M059J (cell line): ENCODE measurements at places on chromosomes 4 and X.
A peak's percentile ranks its signal among the peaks of the same experiment; 100 is the strongest.

DNA sequence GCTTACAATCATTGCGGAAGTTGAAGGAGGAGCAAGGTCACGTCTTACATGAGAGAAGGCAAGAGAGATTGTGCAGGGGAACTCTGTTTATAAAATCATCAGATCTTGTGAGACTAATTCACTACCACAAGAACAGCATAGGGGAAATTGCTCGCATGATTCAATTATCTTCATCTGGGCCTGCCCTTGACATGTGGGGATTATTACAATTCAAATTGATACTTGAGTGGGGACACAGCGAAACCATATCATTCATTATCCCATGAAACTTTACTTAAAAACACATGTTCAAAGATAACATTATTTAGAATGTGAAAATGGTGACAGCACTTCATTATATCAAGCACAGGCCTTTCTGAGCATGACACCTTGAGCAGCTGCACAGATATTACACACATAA is 1087.8 kb downstream of the C4orf33 start:
- no peak for DNase-seq

DNA sequence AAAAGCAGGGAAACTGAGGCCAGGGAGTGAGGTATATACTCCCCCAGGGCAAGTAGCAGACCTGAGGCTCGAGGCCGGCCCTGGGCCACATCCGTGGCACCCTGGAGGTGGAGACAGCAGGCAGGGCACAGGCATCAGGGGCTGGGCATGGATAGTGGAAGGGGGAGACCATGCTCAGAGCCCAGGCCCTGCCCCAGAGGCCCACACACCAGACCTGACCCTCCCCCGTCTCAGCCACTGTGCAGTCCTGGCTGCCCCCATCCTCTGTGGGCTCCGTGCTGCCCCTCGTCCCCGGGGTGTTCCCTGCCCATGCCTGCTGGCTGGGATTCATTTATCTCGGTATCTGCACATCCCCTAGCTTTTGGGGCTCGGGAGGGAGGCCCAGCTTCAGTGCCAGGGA is 103.1 kb upstream of the NKX1-1 start:
- no peak for DNase-seq

- DNase-seq: no peak
Measured at GRCh38 chr4:40698733-40699132, 51.0 kb upstream of the NSUN7 start.

- DNase-seq: no peak
Measured at GRCh38 chr4:21625447-21625846, 323.1 kb downstream of the KCNIP4 start.

- no peak for DNase-seq
Measured at GRCh38 chr4:121632636-121633035, 64.1 kb downstream of the ANXA5 start.

GRCh38 chr4:6855692-6856297 is 53.8 kb upstream of the TBC1D14 start:
- peak; percentile 63 for DNase-seq

GRCh38 chr4:11468901-11469300 is 40.2 kb upstream of the HS3ST1 start:
- DNase-seq: no peak

- DNase-seq: peak; percentile 75
Measured at GRCh38 chrX:12174358-12174757, 36.1 kb downstream of the FRMPD4 start.

DNA sequence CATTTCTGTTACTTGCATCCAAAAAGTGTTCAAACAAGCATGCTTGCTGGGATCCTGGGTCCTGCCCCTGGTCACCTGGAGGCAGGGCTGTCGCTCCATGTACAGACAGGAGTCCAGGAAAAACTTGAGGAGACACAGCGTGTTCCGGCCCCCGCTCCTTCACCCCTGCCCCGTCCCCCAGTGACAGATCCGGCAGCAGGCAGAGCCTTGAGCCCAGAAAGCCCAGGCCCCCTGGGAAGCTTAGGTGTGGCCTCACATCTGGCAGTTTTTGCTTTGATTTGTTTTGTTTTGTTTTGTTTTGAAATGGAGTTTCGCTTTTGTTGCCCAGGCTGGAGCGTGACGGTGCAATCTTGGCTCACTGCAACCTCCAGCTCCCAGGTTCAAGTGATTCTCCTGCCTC is 67.0 kb downstream of the TRMT44 start:
- no peak for DNase-seq

DNA sequence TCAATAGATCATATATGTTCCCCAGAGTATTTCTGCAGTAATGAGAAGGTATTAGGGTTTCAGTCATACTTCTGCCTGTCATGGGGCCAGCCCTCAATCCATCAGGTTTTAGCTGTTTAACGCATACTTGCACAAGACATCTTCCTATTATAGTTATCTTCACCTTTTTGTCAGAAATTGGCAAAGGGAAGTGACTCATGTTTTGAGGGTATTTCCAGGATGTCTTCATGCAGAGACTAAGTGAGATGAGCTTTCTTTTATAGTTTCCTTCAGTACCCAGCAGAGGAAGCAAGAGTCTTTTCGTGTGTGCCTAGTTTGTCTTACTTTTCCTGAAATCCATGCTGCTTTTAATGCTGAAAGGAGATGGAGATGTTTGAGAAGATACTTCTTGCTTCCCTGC is 9.5 kb downstream of the CSTF2 start:
- peak; percentile 71 for DNase-seq

- DNase-seq: peak; percentile 93
Measured at GRCh38 chrX:9153300-9153699, 119.4 kb upstream of the FAM9B start.

GRCh38 chrX:150157291-150157690 is 205.8 kb upstream of the MAMLD1 start:
- no peak for DNase-seq

DNA sequence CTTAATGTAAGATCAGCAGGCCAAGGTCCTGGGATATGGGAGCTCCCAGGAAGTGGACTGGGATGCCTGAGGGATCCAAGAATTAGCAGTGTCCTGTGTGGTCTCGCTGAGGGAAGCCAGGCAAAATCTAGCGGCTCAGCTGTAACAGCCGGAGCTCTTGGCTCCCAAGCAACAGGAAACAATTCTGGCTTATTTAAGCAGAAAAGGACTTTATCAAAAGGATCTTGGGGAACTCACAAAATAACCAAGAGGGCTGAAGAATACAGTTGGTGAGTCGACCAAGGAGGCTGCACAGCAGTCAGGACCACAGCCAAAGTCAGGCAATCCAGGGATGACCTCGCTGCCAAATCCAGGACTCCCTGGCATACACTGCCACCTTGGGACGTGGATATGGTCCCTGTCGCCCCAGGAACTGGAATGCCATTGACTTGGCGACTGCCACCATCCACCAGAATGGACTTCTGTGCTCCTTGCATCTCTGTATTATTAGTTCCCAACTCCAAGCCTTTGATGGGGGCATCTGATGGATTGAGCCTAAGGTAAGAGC is 165.3 kb upstream of the BCOR start:
- peak; percentile 62 for DNase-seq

DNA sequence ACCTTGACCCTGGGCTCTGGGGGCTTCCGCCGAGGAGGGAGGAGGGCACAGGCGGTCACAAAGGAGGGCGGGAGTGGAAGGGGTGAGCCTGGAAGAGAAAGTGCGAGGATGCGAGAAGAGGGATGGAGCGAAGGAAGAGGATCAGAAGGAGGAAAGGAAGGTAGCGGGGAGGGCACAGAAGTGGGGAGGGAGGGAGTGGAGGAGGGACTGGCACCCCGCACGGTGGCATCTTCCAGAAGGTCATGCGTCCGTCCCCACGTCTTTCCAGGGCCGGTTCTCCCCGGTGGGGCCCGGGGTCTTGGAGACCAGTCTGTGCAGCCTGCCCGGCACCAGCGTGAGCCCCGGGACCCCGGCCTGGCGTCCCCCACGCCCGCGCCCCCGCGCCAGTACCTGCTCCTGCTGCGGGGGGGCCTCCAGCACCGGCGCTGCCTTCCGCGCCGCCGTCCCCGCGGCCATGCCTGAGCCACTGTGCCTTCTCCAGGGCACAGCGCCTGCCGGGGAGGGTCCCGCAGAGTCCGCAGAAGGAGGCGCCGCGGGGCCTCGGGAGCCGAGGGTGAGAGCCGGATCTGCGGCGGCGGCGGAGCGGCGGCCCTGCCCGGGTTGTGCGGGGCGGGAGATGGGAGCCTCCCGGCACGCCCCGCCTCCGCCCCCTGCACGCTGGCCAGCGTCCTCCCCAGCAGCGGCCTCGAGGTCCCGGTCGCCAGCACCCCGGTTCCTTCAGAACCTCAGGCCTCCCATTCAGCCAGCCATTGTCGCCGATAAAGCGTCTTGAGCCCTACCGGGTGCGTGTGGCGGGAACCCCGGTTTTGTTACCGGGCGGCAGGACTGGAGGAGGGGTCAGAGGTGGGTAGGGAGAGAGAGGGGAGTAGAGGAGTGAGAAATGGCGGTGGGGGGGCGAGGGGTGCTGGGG is at the start of gene RNF175:
TSS of gene RNF175 (minus strand) at position 618 of the 910 bp plus-strand sequence. CDS start at position 456, 162 bp downstream.
- no peak for DNase-seq

DNA sequence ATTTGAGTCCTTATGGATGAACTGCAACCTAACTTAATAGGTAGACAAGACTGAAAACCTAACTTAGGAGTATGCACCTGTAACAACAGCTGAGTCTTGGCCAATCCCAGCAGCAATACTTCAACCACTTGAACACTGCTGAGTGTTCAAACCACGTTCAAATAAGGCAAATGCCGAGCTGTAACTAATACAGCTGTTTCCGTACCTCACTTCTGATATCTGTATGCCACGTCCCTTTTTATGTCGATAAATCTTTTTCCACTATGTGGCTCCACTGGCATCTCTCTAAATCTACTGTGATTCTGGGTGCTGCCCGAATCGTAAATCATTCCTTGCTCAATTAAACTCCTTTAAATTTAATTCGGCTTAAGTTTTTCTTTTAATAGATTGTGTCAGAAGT is 459.7 kb downstream of the INPP4B start:
- no peak for DNase-seq

- DNase-seq: no peak
Measured at GRCh38 chr4:10385994-10386394, 71.2 kb downstream of the ZNF518B start.

- no peak for DNase-seq
Measured at GRCh38 chrX:84715315-84715714, 213.1 kb upstream of the HDX start.

- peak; percentile 77 for DNase-seq
Measured at GRCh38 chrX:141989815-141990214, 86.1 kb downstream of the MAGEC1 start.

GRCh38 chr4:7815981-7816380 is 123.7 kb downstream of the AFAP1 start:
- no peak for DNase-seq

- DNase-seq: no peak
Measured at GRCh38 chr4:164508097-164508496, 245.8 kb upstream of the SMIM31 start.

GRCh38 chr4:158490629-158491028 is 31.1 kb upstream of the RXFP1 start:
- no peak for DNase-seq

DNA sequence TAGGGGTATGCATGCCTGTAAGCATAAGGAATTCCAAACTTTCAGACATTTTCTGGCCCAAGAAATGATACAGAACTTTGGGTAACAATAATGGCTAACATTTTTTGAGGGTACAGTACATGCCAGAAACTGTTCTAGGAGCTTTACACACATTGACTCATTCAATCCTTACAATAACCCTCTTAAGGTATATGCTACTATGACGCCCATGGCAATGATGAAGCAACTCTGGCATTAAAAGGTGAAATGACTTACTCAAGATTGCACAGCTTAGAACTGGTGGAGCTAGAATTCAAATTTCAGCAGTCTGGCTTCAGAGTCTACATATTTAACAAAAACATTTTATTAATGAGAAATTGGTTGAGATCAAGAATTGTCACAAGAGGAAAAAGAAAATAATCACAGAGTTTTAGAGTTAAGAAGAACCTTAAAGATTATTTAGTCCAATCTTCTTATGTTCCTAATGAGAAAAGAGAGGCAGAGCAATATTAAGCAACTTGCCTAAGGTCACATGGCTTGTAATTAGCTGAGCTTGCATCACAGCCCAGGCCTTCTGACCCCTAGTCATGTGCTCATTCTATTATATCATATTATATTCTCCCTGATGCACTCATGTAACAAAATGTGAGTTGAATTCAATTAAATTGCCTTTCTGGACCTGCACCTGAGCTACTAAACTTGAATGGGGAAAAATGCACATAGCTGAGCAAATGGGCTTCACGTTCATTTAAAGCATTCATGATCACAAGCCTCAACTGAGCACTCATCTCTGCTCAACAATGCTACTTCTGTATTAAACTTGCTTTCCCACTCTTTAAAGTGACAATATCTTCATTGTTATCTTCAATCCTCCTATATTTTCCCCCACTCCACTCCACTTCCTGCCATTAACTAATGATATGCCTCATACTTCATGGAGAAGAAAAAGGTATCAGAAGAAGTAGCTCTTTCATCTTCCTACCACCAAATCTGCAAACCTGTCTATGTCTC is 73.2 kb downstream of the ENOX2 start:
- no peak for DNase-seq

DNA sequence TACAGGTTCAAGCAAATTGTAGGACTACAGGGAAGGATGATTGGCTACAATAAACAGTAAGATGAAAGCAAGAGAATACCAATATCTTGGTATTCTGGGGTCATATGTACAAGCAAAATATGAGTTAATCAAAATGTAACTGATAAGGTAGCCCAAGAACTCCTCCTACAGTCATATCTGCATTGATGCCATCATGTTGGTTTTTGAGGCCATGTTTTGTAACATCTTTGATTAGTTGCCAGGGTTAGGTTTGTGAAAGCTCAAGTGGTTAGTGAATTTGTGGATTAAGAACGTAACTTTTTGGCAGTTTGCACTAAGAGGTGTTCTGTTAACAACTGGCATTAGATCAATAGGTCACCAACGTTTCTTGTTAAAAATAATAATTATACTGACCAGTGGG is 59.6 kb downstream of the USP9X start:
- DNase-seq: no peak

- DNase-seq: no peak
Measured at GRCh38 chr4:1376391-1376840, 29.4 kb downstream of the UVSSA start.

DNA sequence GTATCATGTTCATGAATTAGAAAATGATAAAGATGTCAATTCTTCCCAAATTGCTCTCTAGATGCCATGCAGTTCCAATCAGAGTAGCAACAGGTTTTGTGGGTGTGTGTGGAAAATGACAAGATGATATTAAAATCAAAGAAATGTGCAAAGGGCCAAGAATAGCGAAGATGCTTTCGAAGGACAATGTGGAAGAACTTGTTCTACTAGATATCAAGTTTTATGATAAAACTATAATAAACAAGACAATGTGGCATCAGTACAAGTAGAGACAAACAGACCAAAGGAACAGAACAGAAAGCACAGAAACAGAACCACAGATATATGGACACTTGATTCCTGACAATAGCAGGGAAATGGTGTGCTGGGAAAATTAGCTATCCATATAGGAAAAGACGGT is 9.0 kb downstream of the TAB3 start:
- DNase-seq: no peak

DNA sequence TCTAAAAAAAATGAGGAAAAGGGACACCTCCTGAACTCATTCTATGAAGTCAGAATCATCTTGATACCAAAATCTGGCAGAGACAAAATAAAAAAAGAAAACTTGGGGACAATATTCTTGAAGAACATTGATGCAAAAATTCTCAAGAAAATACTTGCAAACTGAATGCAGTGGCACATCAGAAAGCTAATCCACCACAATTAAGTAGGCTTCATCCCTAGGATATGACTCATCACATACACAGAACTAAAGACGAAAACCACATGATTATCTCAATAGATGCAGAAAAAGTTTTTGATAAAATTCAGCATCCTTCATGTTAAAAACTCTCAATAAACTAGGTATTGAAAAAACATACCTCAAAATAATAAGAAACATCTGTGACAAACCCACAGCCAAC is 98.3 kb downstream of the FAM47B start:
- peak; percentile 39 for DNase-seq

GRCh38 chr4:132332932-132333723 is 816.0 kb upstream of the PCDH10 start:
- no peak for DNase-seq
